ENCODE measurements at places on chromosomes 11 and 22.

- no peak for DNase-seq
Measured at GRCh38 chr11:69211920-69212797, 56.4 kb downstream of the SMIM38 start.

- DNase-seq, result no peak
Measured at GRCh38 chr11:130478881-130479280, 30.4 kb downstream of the ADAMTS15 start.

DNA sequence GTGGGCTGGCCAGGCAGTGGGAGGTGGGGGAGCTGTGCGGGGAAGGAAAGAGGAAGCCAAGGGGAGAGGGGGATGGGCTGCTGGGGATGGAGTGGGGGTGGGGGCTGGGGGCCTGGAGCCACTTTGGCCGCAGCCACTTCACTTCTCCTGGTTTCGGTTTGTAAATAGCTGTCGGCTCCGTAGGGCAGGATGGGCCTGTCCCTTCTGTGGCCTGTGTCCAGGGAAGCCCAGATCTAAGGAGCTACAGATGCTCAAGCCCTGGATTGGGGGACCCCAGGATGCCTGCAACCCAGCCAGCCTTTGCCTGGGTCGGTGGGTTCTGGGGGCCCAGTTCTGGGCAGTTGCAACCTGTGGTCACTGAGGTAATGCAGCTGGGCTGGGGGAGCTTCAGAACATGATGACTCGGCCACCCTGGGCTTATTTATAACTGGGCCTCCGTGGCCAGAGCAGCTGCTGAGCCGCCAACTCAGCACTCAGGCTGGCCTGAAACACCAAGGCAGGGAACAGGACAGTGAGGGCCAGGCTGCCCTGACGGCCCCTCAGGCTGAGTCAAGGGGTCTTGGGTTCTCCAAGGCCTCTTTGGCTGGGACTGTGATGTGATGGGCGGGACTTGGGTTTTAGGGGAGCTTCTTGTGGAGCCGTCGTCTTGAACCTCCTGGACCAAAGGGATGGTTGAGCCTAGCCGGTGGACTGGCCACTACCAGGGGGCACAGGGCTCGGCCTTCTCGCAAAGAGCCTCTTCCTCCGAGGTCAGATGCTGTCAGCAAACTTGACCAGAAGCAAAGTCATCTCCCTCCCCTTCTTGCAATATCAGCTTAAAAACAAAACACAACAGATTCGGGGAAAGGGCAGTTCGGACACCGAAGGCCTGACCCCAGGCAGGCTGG, 15.0 kb upstream of the SLC39A13 start:
- DNase-seq, result no peak

DNA sequence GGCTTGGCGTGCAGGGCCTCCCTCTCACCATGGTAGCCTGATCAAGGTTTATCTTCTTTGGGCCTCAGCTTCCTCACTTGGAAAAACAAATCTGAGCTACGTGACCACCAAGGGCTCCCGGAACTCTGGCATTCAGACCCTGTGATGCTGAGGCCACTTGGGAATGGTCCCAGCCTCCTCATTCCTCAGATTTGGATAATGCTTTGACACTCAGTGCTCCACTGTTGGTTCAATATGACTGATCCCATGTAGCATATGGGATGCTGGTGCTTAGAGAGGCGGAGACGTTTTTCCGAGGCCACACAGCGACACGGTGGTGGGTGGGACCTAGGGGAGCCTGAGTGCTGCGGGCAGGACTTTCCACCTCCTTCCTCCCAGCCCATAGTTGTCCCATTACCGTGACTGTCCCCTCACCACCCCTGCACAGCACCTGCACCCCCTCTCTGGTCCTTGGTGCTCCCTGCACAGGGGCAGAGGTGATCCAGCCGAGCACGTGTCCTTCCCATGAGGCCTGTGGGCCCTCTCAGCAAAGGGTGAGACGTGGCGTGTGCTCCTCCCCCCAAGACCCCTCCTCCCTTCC, 23.1 kb downstream of the MB start:
- no peak for DNase-seq

DNA sequence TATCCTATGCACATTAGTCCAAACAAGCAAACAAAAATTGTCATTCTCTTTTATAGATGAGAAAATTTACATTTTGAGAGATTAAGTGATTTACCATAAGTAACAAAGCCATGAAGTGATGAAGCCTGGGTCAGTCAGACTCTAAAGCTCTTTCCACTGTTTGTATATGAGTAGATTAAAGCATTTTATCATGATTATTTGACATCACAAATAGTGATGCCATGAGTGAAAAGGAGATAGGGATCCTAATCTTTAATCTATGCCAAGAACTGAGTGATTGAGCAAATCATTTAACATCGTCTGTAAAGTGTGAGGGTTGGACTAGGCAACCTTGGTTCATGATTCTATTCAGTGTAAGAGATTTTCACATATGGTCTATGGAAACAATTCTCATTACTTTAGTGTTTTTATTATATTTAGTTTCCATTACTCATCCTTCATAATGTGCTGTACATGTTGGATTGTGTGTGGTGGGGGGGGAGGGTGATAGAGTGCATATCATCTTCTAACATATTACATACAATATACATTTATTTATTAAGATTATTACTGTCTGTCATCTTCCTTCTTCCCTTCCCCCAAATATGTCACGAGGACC, 50.7 kb downstream of the ARHGEF12 start:
- no peak for DNase-seq

Measured in CD4-positive, alpha-beta T cell treated with Interleukin-10 for 1 hour (primary cell).